Breast epithelium (tissue), 4 donors: ENCODE measurements at places on chromosomes 3 and 15. TPM values are rescaled to one million over a fixed set of nuclear protein-coding genes. Genes with fewer than 3 reads are reported as not detected.

GRCh38 chr3:43025423-43025822 is 46.3 kb downstream of the GASK1A start:
- no peak for DNase-seq

DNA sequence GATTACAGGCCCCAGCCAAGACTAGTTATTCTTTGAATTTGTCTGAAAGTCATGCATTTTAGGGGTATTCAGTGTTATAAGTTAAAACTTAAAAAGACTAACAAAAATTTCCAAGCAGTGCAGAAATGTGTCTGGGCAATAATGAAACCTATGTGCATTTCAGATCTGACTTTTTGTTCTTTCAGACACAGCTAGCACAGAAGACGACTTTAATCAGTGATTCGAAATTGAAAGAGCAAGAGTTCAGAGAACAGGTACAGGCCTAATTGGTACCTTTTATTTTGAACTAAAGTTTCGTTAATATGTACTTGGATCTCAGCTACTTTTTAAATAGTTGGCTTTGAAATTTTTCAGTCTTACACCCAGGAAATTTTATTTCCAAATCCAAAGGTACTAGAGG is 163.1 kb upstream of the LRRFIP2 start:
- DNase-seq: no peak

DNA sequence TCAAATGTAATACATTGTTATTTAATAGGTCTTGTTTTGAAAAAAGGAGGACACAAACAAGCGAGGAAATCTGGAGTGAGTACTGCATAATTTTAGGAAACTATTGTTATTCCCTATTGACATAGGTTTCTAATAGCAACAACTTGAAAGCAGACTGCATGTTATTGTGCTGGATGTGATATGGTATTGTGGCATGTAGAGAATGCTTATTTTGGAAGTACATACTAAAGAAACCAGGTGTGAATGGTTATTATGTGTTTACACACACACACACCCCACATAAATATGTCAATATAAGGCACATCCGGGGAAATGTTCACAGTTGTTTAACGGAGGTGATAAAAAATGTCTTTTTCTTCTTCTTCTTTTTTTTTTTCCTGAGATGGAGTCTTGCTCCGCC is 5.9 kb upstream of the MORF4L1 start:
- no peak for DNase-seq

- DNase-seq: no peak
Observed at GRCh38 chr3:189490749-189491148, 140.4 kb upstream of the TP63 start.

DNA sequence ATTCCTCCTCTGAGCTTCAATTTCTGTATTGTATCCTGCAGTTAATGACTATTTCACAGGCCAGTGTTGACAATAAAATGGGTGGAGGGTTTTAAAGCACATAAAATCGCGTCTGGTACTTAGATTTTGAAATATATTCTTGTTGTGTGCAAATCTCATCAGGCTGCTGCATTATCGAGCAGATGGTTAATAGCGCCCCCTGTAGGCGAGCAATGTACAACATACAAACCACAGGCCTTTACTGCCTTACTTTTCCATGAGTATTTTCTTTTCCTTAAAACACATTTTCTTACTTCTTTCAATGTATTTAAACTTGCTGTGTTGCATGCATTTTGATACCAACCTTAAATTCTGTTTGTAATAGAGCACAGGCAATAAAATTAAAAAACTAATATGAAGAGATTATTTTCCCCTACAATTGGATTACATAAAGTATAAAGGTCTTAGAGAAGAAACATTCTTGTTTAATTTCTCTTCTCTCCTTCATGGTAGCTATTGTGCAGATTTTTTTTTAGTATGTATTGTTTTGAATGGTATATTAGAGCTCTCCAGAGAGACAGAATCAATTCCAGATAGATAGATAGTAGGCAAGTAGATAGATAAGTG is 608.4 kb downstream of the CADM2 start:
- DNase-seq: no peak

GRCh38 chr3:32414522-32415202 is 23.0 kb downstream of the CMTM7 start:
- DNase-seq: no peak

- DNase-seq: no peak
Observed at GRCh38 chr15:61661791-61662190, 398.5 kb downstream of the VPS13C start.

DNA sequence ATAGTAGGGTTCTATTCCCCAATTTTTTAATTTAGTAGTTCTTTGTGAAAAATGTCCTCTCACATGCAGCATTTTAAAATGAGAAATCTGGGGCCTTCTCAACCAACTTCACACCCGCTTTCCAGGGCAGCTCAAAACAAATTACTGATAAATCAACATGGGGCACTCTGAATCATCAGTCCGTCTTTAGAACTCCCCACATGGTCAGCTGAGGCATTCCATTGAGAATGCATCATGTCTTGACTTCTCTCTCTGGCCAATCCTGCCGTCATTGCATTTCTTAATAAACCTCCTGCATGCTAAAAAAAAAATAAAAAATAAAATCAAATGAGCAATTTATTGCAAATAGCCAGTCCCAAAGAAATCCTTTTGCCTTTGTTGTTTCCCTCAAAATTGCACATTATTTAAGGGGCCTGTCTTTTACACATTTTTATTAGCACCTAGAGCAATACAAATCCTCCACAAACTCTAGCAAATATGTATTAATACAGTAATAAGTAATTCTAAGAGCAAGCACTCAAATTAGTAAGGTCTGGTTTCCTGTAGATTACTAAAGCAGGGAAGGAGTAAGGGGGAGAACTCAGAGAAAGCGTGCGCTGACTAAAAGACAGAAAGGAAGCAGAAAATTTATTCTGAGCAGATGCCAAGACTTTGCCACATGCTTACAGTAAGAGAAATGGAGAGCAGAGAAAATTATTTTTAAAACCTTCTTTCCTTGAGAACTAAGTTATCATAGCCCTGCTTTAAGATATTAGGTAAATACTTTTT is 175.7 kb downstream of the TNIK start:
- DNase-seq: no peak

DNA sequence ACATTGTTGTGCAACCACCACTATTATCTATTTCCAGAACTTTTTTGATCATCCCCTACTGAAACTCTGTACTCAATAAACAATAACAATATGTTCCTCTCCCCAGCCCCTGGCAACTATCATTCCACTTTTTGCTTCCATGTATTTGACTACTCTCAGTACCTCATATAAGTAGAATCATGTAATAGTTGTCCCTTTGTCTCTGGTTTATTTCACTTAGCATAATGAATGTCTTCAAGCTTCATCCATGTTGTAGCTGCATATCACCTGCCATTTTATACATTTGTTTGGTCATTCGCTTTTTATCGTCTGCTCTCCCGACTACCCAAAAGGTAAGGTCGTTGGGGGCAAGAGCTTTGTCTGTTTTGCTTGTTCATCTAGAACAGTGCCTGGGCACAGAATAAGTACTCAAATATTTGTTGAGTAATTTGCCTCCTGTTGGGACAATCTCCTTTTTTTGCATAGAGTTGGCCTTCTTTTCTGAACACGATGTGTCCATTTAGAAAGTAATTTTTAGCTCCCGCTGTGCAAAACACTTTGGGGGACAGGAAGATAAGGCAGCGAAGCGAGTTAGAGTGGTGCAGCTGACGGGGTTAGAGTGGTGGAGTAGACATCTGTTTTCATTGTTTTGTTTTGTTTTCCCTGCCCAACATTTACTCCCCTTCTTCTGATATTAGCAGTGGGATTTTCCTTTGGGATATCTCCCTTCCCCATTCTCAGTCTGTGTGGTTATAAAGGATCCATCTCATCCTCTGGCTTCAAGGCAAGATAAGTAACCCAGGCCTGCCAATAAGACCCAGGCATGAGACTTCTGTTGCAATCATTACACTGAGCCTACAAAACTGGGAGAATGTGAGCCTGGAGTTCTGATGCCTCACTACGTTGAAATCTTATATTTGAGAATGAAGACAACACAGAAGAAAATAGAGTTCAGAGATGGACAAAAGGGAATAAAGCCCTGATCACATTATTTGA is 83.4 kb upstream of the RNU6-1 start:
- no peak for DNase-seq

DNA sequence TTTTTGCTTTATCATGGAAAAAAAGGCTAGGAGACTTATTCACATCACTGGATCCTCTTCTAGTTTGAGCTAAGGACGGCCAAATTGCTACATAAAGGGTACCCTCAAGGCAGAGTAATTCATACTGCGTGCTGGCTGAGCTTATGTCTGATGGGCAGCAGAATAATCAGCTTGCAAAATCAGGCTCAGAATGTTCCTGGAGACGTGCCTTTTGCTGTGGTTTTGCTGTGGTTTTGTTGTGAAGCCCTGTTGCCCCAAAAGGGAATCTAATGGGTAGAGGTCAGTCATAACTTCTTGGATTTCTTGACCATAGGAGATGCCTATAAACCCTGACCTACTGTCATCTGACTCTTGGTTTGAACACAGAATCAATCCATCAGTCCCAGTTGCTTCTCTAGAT is 189.9 kb downstream of the SOX2 start:
- DNase-seq: no peak

- DNase-seq: no peak
Observed at GRCh38 chr15:20353966-20354883, 187.4 kb downstream of the GOLGA6L6 start.

GRCh38 chr15:38883987-38884386 is 319.4 kb upstream of the RASGRP1 start:
- no peak for DNase-seq

GRCh38 chr3:128378631-128379347 is 87.9 kb downstream of the DNAJB8 start:
- peak; percentile 39 for DNase-seq

GRCh38 chr3:120741320-120741719 is 996 bp downstream of the RABL3 start:
- no peak for DNase-seq

GRCh38 chr3:179223548-179223947 is 27.4 kb downstream of the KCNMB3 start:
- DNase-seq: no peak

GRCh38 chr3:15361494-15362214 is 29.3 kb upstream of the SH3BP5 start:
- DNase-seq: no peak

CSTA gene
- 9.1 TPM for total RNA-seq

SPSB4 gene
- not detected for total RNA-seq

SLC22A13 gene
- total RNA-seq: 0.48 TPM

PRR20G gene
- not detected for total RNA-seq

ARNT2 gene
- total RNA-seq: 8.5 TPM

CPNE9 gene
- not detected for total RNA-seq

ACAP2 gene
- 60.0 TPM for total RNA-seq
